ENCODE measurements at places on chromosomes 4 and X.
A peak's percentile ranks its signal among the peaks of the same experiment; 100 is the strongest.

DNA sequence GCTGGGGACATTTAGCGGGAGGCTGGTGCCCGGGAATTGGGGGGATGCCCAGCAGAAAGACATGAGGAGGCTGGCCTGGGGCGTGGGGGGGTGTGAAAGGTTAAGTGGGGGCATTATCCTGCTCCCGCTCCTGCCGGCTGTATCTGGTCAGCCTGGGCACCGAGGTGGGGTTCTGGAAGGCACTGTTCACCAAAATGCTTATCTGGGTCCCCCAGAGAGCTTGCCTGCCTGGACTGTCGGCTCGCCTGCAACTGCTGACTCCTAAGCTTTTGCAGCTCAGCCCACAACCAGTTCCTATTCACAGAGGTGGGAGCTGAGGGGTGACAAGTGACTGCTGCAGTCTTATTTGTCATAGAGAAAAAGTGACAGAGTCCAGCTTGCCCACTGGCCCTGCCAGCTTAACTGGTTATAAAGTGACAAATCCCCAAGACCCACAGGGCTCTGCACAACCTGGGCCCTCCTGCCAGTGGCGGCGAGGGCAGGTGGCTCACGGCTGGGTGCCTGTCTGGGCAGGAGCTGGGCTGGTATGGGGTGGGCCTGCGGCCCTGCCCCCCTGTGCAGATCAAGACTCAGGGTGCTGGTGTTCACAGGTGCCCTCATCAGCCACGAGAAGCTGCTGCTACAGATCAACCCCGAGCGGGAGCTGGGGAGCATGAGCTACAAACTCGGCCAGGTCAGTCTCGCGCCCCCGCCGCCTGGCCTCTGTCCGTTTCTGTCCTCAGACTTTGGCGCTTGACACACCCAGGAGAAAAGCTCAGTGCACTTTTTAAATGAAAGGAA, 23.7 kb upstream of the MSANTD1 start:
- no peak for DNase-seq

GRCh38 chr4:102399021-102399420, 53.7 kb upstream of the SLC39A8 start:
- no peak for DNase-seq

GRCh38 chr4:26030260-26030667, 116.2 kb downstream of the SMIM20 start:
- no peak for DNase-seq

GRCh38 chrX:23742174-23742696, 841 bp downstream of the ACOT9 start:
- peak; percentile 23 for DNase-seq

DNA sequence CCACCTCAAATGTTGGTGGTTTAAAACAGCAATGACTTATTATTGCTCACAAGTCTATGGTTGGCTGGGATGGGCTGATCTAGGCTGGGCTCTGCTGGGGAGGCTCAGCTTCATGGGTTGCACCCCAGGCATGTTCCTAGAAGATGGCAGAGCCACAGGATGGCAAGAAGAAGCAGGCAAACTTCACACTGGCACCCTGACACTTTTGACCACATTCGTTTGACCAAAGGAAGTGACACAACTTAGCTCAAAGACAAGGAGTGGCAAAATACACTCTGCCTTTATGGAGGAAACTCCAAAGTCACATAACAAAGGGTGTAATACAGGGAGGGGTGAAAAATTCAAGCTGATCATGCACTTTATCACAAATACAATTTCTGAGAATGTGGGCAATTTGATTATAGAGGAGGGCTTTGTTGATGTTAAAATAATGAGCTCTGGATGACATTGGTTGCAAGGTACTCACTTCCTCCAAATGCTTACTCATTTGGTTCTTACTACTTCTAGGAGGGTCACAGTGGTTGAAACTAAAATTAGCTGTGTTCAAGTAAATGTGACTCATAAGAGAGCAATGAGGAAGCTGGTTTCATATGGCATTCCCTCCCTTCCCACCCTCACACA, 249.2 kb upstream of the RPS6KA3 start:
- peak; percentile 31 for DNase-seq

Measured in large intestine (tissue), 12 donors.